ENCODE measurements at places on chromosomes 16 and 17. TPM values are rescaled to one million over a fixed set of nuclear protein-coding genes. Genes with fewer than 3 reads are reported as not detected.

The PRPSAP2 gene
- total RNA-seq = 30.6 TPM

The C17orf58 gene
- 11.1 TPM for total RNA-seq

The G6PC1 gene
- total RNA-seq = 0.16 TPM

The KRT39 gene
- total RNA-seq = not detected

The CDRT15 gene
- total RNA-seq = not detected

The CD7 gene
- total RNA-seq = 9.2 TPM

The APOH gene
- not detected for total RNA-seq

The ZNF747 gene
- total RNA-seq = 11.6 TPM

The KRT33B gene
- total RNA-seq = not detected
